Tibial artery (tissue), 4 donors: ENCODE measurements at places on chromosomes 2 and 18.

DNA sequence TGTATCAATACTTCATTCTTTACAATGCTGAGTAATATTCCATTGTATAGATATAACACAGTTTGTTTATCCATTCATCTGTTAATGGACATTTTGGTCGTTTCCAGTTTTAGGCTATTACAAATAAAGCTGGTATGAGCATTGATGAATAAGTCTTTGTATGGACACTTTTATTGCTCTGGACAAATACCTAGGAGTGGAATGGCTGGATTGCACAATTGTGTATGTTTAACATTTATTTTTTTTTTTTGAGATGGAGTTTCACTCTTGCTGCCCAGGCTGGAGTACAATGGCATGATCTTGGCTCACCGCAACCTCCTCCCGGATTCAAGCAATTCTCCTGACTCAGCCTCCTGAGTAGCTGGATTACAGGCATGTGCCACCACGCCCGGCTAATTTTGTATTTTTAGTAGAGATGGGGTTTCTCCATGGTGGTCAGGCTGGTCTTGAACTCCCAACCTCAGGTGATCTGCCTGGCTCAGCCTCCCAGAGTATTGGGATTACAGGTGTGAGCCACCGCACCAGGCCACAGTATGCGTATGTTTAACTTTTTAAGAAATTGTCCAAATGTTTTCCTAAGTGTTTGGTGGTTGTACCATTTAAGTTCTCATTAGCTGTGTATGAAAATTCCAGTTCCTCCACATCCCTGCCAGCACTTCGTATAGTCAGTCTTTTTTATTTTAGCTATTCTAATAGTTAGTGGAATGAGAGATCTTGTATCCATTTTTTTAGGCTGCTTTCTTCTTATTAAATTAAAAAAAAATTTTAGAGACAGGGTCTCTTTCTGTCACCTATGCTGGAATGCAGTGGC lies 194.9 kb upstream of the HAAO start:
- no peaks in the 10 kb centered on the region for H3K4me1 ChIP-seq
- no peaks in the 10 kb centered on the region for H3K36me3 ChIP-seq
- no peak for DNase-seq
- no peaks in the 10 kb centered on the region for H3K27me3 ChIP-seq
- H3K4me3 ChIP-seq: no peak overlapping the region

DNA sequence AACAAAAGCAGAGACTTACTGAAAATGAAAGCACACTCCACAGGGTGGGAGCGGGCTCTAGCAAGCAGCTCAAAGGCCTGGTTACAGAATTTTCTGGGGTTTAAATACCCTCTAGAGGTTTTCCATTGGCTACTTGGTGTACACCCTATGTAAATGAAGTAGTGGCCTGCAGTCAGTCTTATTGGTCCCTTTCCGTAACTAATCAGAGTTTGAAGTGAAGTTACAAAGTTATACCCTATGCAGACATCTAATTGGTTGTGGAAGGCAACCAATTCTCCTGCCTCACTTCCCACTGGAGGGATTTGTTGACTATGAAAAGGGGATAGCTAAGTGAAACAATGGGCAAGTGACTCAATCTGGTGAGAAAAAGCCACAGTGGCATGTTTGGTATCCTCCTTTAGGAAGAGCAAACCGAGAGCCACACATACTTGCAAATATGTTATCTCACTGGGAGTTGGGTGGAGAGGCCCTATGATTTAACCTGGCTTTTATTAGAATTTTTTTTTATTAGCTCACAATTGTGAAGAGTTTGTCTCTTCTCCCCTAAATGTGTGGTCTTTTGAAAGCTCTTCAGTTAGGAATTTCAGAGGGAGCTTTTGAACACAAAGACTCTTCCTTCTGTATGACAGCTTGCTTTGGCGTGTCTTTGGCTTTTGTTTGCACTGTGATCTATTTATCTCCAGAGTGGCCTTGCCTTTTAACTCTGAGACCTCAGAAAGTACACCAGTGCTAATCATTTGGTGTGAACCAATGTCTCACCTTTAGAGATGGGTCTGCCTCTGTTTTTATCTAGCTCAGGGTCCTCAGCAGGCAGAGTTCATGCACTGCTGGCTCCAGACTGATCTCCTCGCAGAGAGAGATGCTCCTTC lies 69.6 kb downstream of the MAP4K4 start:
- H3K27ac ChIP-seq: peak overlapping the region; percentile 51
- H3K27me3 ChIP-seq: no peaks in the 10 kb centered on the region
- H3K4me1 ChIP-seq: peaks cover 94% of the 10 kb centered on the region
- H3K4me3 ChIP-seq: peak overlapping the region; percentile 15
- no peaks in the 10 kb centered on the region for H3K36me3 ChIP-seq
- DNase-seq: no peak

- no peak overlapping the region for H3K27ac ChIP-seq
- no peak for DNase-seq
- no peak overlapping the region for H3K4me3 ChIP-seq
- peaks cover 23% of the 10 kb centered on the region for H3K27me3 ChIP-seq
- H3K4me1 ChIP-seq: no peaks in the 10 kb centered on the region
Measured at GRCh38 chr18:70454704-70455322, 166.0 kb downstream of the SOCS6 start.

DNA sequence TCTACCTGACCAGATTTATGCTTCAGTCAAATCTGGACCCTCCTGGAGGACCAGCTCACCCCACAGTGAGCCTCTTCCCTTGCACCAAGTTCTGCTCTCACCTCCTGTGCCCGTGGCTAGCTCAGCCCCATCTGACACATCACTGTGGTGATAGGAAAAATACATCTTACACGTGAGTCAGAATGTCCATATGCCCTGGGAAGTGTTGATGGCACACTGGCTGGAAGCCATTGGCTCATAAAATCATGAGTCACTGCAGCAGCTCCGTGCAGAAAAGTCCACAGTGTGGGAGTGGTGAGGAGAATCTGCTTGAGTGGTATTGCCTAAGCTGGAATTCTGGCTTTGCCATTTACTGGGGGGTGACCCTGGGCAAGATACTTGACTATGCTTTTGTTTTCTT lies 42.6 kb upstream of the RAPGEF4 start:
- no peaks in the 10 kb centered on the region for H3K36me3 ChIP-seq
- DNase-seq: peak; percentile 73
- no peaks in the 10 kb centered on the region for H3K4me1 ChIP-seq
- no peaks in the 10 kb centered on the region for H3K27me3 ChIP-seq
- no peak overlapping the region for H3K4me3 ChIP-seq

DNA sequence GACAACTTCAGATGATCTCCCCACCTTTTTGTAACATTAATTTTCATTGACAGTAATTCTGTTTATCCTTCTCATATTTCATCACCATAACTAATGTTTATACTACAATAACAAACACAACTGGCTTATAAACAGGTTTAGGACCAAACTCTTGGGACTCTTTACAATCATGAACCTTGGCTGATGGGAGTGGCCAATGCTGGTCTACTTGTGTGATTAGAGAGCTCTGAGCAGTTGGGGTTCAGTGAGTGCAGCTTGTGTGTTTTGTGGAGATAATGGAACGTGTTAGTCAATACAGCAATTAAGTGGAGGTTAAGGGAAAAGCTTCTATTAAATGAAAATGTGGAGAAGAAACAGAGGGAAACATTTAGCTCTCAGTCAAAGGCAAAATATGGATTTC lies 207.1 kb downstream of the SPAG16 start:
- no peaks in the 10 kb centered on the region for H3K36me3 ChIP-seq
- no peak for DNase-seq
- no peaks in the 10 kb centered on the region for H3K27me3 ChIP-seq
- H3K4me3 ChIP-seq: no peak overlapping the region
- H3K27ac ChIP-seq: no peak overlapping the region

DNA sequence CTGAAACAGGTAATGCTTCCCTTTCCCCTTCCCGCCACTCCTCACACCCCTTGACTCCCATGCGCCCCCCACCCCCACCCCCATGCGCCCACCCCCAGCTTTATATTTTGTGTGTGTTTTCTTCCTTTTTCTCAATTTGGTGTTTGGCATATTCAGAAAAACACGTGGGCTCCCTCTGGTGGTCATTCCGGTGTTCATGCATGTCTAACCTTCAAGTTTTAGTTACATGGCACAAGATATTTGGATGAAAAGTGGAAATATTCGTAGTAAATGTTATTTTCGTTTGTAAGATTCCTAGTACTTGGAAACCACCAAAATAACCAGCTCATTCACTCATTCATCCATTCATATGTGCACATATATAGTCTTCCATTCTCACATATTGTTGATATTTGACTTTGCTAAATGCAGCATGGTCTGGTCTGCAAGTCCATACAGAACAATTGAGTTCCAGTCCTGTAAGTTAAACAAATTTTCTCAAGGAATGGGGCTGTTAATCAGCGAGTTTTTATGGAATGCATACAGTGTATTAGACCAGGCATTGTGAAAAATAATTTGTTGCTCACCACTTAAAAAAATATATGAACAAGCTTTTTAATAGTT lies 143.6 kb upstream of the MAP3K20 start:
- H3K4me3 ChIP-seq: peak overlapping the region; percentile 16
- H3K27me3 ChIP-seq: no peaks in the 10 kb centered on the region
- DNase-seq: peak; percentile 70
